NCI-H1092 (cell line): ENCODE measurements at places on chromosomes 11 and 22.

- DNase-seq: no peak
Measured at GRCh38 chr22:23752090-23752691, 1.3 kb upstream of the ZNF70 start.

- DNase-seq: no peak
Measured at GRCh38 chr11:843818-844692, 1.4 kb downstream of the TSPAN4 start.

- DNase-seq: no peak
Measured at GRCh38 chr22:48699511-48699910, 1128.2 kb downstream of the BRD1 start.

- no peak for DNase-seq
Measured at GRCh38 chr11:132719684-132720083, 812.6 kb downstream of the OPCML start.

DNA sequence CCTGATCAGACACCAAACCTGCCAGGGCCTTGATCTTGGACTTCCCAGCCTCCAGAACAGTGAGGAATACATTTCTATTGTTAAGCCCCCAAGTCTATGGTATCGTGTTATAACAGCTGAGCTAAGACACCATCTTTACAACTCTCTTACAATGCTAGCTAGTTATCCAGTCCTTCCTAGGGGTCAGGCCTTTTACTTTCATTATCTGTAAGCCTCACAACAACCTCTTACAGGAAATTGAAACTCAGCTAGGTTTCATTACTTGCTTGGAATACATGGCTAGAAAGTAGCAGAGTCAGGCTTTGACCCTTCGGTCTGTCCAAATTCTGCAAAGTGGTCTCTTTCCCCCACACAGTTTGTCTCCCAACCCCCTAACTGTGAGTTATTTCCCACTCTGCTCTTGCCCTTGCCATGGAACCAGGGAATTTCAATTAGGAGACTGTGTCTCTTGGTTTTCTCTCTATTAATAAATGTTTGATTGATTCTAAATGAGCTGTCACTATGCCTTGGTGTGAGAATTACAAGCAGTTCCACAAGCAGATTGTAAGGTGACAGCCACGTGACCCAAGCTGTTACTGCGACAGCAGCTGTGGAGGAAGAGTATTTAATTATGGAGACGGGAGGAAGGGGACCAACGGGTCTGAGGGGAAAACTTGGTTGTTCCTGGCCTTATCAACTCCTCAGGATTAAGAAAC lies 38.4 kb upstream of the CLMP start:
- no peak for DNase-seq

GRCh38 chr22:37511395-37512104 lies 7.7 kb downstream of the CARD10 start:
- DNase-seq: no peak

DNA sequence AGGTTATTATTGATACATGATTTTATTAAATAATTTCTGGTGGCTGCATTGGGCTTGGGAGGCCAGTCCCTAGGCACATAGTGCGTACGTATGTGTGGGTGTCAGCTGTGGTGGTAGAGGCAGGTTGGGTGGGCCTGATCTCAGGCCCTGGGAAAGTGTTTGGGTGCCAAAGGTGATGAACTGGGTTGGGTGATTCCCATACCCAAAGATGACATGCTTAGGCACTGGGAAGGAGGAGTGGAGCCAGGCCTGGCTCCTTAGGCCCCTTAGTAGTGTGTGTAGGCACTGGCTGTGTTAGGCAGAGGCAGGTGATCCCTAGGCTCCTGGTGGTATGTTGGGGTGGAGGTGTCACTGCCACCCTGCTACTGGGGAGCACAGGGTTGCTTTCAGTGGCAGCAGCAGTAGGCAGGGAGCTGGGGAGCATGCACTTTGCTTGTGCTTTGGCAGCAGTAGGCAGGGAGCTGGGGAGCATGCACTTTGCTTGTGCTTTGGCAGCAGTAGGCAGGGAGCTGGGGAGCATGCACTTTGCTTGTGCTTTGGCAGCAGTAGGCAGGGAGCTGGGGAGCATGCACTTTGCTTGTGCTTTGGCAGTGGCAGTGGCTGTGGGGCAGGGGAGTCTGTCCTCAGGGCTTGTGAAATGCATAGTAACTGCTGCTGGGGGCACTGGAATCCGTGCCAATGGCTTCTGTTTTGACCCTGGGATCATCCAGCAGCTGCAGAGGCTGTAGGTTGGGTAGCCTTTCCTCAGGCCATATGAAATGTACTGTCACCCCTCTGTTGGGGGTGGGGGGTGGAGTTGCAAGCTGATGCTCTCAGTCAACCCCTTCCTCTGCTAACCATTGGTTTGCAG lies 84.4 kb downstream of the RRM1 start:
- no peak for DNase-seq

DNA sequence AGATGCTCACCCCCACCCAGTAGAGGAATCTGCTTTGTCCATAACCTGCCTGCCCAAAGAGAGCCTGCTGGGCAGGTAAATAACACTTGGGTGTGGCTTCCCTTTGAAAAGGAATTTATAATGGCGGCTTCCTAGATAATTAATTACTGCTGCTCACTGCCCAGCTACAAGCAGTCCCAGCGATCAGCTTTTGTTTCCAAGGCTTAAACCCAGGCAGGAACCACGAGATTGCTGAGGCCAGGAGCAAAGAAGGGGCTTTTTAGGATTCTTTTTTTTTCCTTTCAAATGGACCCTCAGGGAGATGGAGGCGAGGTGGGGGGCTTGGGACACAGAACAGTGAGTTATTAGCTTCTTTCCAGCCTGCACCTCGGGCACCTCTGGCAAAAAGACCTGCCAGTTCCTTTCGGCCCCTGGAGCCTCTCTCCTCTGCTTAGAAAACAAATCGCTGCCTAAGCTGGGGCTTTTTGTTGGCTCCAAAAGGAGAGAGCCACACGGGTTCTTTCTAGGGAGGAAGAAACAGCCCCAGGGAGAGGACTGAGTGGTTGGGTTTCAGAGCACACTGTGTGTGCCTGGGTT lies 107.2 kb downstream of the TSPAN18 start:
- no peak for DNase-seq

GRCh38 chr22:42811459-42811858 lies 45.6 kb downstream of the ARFGAP3 start:
- DNase-seq: peak; percentile 12

DNA sequence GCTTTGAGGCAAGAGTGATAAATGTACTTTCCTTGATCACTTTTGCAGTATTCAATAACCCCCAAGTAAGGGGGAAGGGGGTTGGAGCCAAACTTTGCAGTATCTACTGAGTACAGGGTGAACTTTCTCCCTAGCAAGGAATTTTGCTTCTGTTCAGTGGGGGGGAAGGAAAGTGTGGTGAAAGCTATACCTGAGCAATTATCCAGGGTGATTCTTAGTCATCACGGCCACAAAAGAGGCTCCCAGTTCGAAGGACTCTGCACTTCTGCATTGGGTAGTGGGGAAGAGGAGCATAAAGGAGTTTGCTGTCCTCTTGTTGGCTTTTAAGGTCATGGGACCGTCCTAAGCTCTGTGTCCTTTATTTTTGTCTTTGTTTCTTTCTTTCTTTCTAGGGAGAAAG lies 346.5 kb upstream of the SYN3 start:
- no peak for DNase-seq

DNA sequence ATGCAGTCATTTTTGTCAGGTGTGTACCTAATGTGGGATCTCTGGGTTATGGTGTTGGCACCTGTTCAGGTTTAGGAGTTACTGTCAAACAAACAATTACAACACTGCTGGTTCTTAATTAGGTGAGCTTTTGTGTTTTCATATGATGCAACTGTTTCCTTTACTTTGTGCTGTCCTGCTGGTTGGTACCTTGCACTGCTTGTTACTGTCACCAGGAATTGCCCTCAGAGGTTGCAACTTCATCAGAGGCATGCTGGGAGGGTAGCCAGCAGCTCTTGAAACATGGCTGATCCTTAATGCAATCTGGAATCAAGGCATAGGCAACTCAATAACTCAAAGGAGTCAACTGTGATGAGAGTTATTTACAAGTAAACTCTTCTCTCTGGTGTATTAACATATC lies 400.3 kb downstream of the MIAT start:
- no peak for DNase-seq

- DNase-seq: no peak
Measured at GRCh38 chr11:93067881-93068390, 98.5 kb downstream of the MTNR1B start.

- DNase-seq: no peak
Measured at GRCh38 chr11:27203077-27203647, 159.9 kb downstream of the CCDC34 start.

- DNase-seq: no peak
Measured at GRCh38 chr11:280706-281485, 2.7 kb downstream of the NLRP6 start.

DNA sequence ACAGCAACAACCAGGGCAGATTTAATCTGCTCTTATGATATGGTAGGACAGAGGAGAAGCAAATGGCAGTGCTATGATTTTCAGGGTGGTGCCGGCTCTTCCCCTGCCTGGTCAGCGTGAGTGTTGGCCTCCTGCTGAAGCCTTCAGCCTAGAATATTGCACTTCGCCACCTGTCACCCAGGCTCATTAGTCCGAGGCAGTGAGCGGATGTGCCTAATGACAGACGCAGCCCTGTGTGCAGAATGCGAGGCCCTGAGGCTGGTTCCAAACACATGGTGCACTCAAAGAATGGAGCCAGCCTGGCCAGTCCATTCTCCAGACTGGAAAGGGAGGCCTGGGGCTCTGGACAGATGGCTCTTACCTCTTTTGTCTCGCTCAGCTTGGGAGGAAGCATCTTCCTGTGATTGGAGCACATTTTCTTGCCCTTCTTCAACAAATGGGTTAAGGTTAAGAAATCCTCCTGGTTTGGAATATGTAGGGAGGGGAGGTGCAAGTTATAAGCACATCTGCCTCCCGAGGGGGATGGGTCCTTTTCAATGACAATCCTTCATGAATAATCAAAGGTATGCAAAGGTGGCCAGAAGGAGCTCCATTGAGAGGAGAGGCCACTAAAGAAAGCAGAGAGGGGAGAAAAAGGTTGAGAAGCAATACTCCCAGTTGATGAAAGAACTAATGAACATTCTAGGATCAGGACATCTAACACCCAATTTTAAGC lies 39.7 kb upstream of the GALNT18 start:
- DNase-seq: no peak

DNA sequence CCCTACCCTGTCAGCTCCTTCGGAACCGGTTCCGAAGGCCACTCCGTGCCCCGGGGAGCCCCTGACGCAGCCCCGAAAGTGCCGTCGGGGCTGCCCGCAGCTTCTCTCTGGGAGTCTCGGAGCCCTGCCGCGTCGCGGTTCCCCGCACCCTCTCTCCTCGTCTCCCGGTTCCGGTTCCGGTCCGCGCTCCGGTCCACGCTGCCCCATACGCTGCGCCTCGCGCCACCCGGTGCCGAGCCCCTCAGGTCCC lies 618 bp downstream of the MTA2 start:
- no peak for DNase-seq

DNA sequence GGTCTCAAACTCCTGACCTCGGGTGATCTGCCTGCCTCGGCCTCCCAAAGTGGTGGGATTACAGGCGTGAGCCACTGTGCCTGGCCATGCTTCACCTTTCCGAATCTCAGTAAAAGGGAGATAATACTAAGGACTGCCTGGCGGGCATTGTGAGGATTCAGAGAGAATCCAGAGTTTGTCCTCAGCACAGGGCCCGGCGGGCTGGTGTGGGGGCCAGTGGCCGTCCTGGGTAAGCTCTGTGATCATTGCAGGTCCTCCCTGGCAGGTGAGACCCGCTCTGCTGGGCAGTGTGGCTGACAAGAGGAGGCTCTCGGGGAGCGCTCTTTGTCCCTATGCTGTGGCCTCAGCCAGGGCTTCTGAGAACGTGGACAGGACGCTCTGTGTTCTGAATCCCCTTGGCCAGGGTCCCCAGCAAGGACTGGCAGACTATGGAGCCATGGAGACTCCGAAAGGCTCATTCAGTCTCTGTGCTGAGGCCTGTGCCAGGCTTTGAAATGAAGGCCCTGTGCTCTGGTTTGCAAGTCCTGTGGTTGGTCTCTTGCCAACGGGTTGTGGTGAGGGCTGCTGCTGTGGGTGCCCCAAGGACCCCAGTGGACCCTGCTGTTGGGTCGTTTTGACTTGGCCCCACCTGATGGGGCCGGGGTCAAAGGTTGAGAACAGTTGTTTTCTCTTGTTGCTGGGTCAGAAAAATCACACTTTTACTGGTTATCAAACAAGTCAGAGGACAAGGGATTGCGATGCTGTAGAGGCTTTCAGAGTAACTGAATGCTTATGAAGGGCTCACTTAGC lies 2.1 kb downstream of the TPCN2 start:
- DNase-seq: no peak

GRCh38 chr11:95923439-95923727 lies 524 bp downstream of the MTMR2 start:
- DNase-seq: no peak

DNA sequence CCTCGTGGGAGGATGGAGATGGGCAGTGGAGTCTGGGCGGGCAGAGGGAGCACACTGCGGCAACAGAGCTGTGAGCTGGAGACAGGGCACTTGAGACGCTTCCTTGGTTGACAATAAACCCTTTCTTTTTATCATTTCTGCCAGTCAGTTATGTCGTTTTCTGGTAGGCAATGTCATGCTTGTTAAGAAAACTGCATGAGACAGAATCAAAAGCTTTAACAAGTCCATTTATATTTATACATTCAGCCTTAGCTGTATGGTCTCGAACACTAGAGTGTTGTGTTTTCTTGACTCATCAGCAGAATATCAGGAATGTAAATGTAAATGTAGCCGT lies 31.9 kb downstream of the PPFIA1 start:
- no peak for DNase-seq

DNA sequence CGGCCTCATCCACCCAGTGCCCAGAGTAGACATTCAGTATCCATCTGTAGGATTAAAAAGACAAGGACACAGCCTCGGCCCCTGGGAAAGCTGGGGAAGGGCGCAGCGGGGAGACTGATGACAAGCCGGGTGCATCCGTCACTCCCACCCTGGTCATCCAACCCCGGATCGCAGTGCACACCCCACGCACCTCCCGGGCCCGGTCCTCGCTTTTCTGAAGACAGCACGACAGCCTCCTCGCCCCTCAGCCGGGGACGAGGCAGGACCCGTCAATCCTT lies 1.1 kb downstream of the FCHSD2 start:
- peak; percentile 21 for DNase-seq

- DNase-seq: no peak
Measured at GRCh38 chr22:42484506-42484905, 35.1 kb downstream of the RRP7A start.

- no peak for DNase-seq
Measured at GRCh38 chr11:128262463-128263345, 324.7 kb downstream of the ETS1 start.

DNA sequence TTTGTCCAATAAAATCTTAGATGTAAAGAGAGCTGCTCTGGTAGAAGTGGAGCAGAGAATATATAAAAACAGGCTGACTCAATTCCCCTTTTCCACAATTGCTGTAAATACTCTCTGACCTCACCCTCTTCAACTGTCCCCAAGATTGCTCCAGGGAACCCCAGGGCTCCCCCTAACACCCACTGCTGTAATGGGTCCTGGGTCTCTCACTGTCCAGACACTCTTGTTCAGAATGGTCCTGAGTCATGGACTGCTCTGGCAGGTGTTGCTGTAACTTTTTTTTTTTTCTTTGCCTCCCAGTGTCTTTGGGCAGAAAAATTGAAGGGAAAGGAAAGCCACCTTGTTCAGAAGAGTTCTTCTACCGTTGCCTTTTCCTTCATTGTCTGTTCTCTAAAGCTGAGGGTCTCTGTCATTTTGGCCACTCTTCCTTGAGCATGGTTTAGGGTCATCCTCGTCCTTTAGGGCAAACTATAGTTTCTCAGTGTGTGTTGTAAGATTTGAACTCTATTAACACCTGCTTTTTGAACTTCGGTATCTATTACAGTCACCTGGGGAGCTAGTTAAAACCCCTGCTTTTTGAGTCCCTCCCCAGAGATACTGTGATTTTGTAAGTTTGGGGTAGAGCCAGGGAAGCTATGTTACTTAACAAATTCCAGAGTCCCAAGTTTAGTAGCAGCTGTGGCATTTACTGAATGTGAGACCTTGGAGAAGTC lies 209.5 kb downstream of the NAV2 start:
- DNase-seq: no peak
